ENCODE measurements at places on chromosomes 6 and 20.
A peak's percentile ranks its signal among the peaks of the same experiment; 100 is the strongest.

DNA sequence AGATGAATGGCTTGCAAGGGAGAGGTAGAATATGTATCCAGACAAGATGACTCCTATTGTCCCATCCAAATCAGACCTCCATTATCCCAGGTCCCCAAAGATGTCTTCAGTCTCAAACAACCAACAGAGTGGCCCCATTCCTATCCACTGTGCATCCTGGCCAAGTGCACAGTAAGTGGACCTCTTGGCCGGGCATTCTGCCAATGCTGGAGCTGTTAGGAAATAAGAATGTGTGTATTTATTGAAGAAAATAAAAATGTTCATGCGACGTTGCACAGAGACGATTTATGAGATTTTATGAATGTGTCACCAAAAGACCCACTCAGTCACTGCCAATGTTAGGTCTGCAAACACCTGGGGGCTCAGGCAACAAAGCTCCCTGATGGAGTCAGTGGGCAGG, 196.0 kb downstream of the MAFB start:
- DNase-seq: no peak

GRCh38 chr20:63895952-63896263, 982 bp downstream of the DNAJC5 start:
- peak; percentile 50 for DNase-seq

DNA sequence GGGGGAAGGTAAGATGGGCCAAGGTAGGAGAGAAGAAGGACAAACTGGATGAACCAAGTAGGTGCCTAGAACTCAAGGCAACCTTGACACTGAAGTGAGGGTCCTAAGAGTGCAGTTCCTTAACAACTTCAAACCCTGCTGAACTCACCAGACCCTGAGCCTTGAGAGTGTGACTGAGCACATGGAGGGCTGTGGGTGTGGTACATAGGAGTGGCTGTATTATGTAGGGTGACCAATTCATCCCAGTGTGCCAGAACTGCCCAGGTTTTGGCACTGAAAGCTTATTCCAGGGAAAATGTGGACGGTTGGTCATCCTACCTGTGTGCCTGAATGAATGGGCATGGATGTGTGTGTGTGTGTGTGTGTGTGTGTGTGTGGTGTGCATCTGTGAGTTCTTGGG, 281.8 kb downstream of the DHX35 start:
- DNase-seq: no peak

GRCh38 chr6:56403745-56404144, 156.4 kb upstream of the COL21A1 start:
- no peak for DNase-seq

DNA sequence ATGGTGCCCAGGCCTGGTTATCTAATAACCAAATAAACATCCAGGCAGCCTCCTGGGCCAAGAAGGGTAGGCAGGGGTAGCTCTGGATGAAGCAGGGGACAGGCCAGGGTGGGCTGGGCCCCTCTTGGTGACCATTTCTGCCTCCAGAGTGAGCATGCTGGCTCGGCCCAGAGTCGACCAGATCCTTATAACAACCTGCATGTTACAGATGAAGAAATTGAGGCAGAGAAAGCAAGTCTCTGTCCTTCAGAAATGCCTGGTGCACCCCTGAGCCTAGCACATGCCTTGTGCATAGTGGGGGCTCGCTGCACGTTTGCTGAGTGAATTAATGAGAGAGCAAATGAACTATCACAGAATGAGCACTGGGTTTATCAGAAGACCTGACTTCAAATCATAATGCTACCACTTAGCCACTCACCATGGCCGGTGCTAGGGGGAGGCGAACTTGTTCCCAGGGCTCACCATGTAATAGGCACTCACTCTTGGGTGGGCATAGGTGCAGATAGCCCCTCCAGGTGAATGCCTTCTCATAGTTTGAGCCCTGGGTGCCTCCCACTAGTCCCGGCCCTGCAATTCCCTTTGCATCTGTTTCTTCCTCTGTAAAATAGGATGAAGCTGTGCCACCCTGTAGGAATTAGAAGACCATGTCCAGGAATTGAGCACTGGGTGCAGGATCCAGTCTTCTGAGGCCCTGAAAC, 3.8 kb upstream of the APCDD1L start:
- DNase-seq: no peak

DNA sequence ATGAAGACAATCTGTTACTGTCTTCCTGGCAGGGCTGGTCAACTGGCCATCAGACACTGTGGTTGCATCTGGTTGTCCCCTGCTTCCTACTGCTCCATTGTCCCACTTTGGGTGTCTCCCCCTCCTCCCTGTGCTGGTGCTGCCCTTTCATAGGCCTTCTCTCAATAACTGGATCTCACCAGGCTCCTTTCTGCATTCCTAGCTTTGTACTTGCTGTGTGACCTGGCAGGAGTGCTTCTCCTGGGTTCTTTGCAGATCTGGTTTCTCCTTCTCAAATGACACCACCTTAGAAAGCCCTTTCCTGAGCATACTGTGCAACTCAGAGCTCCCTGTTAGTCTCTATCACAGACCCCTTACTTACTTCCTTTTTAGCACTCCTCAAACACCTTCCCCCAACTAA, 223.0 kb downstream of the BCKDHB start:
- no peak for DNase-seq

GRCh38 chr20:12358006-12358654, 440.4 kb downstream of the BTBD3 start:
- no peak for DNase-seq
